Amniotic stem cell (primary cell): ENCODE measurements at places on chromosomes 12 and 14.
A peak's percentile ranks its signal among the peaks of the same experiment; 100 is the strongest.

- DNase-seq = no peak
These were observed 33.5 kb upstream of the KCNA5 start for GRCh38 chr12:5010151-5010550.

- DNase-seq = no peak
These were observed 87.9 kb downstream of the ATP23 start for GRCh38 chr12:58029260-58029659.

DNA sequence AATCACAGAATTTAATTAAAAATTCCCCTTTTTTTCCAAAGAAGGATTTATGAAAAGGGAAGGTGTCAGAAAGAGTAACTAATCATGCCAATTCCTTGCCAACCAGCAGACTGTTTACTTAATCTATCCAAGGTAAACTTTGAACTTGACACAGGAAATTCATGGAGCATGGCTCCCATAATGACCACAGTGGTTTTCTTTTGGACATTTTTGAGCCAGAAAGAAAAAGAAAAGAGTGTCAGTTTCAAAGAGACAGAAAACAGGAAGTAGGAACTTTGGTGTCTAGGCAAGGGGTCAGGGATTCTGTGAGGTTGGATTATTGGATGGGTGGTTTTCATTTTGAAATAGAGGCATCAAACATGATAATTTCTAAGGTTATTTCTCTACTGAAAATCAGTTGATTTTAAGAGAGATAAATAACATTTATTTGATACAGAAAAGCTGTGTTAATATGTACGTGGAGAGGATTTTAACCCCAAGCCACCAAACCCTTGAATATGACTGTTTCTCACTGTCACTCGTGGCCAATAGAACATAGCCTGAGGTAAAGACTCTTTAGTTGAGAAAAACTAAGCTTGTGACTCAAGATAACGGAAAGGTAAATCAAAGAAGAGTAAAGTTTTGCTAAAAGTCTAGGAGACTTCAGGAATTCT, 196.1 kb downstream of the TTC6 start:
- no peak for DNase-seq

DNA sequence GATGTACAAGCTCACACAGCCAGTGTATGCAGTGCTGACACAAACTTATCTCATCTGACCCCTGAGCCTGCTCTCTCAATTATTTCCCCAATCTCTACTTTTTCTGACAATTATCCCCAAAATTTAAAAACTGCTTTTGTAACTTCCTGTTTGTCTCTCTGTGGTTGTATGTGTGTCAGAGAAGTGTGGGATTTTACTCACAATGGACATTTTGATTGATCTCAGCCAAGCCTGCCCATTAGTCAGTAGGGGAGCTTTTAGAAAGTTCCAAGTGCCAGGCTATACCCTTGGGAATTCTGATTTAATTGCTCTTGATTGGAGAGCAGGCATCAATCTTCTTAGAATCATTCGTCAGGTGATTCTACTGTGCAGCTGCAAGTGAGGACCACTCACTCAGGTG, 64.9 kb upstream of the LMNTD1 start:
- no peak for DNase-seq

DNA sequence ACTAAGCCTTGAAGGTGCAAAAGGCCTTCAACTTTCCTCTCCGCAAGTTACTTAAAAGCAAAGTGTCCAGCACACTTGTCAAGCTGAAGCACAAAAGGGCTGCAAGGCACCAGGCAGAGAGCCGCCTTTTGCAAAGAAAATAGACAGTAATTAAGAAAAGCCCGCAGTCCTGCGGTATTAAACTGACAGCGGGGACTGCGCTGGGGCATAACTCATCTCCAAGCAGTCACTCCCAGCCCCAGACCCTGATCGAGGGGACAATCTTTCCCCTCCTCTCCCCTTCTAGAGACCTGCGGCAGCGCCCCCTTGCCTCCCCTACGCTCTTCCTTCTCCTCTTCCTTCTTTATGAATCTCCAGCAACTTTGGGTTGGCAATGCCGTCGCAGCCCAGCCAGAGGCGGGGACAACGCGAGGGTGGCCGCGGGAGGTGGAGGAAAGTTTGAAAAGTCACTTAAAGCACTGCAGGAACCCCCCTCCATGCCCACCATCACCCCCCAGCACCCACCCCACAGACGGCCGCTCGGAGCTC, 200.9 kb upstream of the CAND1 start:
- no peak for DNase-seq

DNA sequence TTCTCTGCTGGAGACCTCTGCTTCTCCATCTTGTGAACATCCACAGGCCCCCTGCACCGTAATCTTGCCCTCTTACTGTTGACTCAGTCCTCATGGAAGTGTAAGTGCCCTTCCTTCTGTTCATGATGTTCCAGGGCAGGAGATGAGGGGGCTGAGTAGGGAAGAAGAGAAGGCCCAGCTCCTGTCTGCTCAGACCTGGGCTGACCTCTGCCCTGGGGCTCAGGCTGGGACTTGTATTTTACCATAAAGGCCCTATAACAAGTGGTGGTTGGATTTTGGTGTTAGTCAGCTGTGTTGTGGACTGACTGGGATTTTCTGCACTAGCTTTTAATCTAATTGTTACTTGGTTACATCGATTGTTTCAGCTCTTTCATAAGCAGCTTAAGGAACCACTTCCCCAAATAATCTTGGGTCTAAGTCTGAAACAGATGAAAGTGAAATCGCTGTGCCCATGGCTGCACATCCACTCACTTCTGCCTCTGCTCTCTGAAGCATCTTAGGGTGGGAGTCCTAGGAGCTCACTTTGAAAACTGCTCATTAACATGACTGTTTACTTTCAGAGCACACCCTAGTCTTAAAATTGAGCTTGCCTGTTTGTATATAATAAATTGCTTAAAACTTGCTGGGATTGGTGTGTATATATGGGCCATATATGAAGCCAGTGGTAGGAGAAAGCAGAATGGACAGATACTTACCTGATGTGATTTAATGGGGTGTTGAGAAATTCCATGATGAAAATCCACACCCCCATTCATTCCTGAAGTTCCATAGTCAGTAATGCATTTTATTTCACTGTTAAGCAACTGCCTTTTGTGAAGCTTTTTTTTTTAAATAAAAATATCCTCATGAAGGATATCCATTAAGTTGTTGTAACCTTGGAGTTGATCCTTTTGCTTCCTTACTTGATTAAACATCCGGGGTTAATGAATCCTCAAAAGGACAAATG, 17.7 kb downstream of the C12orf71 start:
- DNase-seq = no peak

DNA sequence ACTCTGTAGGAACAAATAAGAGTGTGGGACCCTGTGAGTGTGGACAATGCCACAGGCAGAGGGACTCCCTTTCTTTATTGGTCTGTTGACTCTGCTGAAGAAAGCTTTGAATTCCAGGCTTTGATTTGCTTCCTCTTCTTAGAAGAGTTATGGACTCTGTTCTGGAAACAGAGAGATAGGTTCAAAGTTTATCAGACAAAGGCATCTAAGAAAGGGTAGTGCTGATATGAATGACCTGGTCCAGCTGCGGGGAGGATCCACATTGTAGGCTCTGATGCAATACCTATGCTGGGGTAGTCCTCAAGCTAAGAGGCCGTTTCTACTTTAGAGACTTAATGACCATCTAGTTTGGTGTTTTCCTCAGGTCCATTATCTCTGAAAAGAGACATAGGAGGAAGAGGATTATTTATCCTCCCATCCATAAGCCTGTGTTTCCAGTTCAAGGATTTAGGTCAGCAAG, 10.7 kb upstream of the IKZF4 start:
- DNase-seq = no peak

GRCh38 chr14:72612041-72612440, 281.9 kb downstream of the DPF3 start:
- no peak for DNase-seq

DNA sequence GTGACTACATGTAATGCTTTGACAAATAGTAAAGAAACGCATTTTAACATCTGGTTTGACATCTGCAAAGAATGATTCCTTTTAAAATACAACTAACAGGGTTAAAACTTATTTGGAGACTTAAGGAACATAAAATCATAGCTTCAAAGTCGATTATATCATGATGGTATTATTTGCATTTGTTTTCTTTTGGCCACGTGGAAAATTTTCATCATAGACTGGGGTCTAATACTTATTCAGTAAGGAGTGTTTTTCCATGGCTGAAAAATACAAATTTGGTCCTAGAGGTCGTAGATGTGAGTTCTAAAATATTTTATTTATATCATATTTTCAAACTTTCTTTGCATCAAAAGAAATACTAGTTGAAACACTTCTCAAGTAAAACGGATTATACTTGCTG, 31.5 kb upstream of the LMNTD1 start:
- no peak for DNase-seq

- DNase-seq = no peak
These were observed 781.5 kb upstream of the FBXO33 start for GRCh38 chr14:40213701-40214100.

GRCh38 chr12:124720681-124721500, 142.8 kb downstream of the SCARB1 start:
- DNase-seq = no peak

- DNase-seq = peak; percentile 23
These were observed 62.5 kb upstream of the PYGL start for GRCh38 chr14:51006781-51007211.

DNA sequence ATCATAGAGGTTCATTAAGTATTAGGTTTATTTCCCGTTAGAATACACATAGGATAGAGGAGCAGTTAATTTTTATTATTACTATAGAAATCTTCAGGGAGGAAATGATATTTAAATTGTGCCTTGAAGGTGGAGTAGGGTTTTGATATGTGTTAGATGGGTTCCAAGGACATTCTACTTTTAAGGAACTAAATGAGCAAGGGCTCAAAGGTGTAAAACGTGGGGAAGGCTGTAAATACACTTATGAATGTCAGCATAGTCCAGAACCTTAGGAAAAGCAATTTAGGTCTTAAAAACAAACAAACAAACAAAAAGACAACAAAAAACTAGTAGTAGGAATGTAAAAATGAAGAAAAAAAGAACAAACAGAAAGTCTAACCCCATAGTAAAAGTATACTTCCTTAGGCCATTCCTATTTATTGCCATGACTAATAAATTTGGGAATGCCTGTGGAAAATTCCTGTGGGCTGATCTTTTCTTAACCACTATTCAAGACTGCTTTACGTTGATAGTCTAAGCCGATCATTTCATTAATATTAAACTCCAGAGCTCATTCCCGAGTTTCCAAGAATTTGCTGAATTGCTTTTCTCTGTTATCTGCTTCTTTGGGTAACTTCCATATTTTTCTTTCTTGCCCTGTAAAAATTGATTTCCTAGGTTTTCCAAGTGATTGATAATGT, 180.3 kb downstream of the RAD51B start:
- DNase-seq = peak; percentile 9

- no peak for DNase-seq
These were observed 185.1 kb downstream of the ATXN7L3B start for GRCh38 chr12:74722709-74723108.

GRCh38 chr12:95694136-95694535, 96.4 kb downstream of the NTN4 start:
- DNase-seq = no peak

- no peak for DNase-seq
These were observed 723.4 kb upstream of the MDGA2 start for GRCh38 chr14:48398675-48399282.

GRCh38 chr14:68939181-68939892, 39.8 kb downstream of the ACTN1 start:
- no peak for DNase-seq

- DNase-seq = no peak
These were observed 24.8 kb upstream of the AKAP5 start for GRCh38 chr14:64440494-64440893.

GRCh38 chr12:46148327-46149078, 120.3 kb downstream of the SLC38A1 start:
- DNase-seq = no peak

DNA sequence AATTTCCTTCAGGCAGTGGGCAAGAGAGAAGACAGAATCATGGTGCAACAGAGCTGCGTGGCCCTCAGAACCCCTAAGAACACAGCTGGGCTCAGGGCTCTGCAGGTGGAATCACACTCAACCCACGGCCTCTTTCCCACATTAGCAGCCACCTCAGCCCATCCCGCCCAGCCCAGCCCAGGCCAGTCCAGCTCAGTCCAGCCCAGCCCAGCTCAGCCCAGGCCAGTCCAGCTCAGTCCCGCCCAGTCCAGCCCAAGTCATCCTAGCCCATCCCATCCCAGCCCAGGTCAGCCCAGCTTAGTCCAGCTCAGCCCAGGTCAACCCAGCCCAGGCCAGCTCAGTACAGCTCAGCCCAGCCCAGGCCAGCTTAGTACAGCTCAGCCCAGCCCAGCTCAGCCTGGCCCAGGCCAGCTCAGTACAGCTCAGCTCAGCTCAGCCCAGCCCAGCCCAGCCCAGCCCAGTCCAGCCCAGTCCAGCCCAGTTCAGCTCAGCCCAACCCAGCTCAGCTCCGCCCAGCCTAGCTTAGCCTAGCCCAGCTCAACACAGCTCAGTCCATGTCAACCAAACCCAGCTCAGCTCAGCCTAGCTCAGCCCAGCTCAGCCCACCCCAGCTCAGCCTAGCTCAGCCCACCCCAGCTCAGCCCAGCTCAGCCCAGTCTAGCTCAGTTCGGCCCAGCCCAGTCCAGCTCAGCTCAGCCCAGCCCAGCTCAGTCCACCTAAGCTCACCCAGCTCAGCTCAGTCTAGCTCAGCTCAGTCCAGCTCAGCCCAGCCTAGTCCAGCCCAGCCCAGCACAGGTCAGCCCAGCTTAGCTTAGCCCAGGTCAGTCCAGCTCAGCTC, 183.1 kb downstream of the TMEM121 start:
- no peak for DNase-seq

GRCh38 chr12:49515266-49515665, 23.6 kb upstream of the KCNH3 start:
- DNase-seq = peak; percentile 43

DNA sequence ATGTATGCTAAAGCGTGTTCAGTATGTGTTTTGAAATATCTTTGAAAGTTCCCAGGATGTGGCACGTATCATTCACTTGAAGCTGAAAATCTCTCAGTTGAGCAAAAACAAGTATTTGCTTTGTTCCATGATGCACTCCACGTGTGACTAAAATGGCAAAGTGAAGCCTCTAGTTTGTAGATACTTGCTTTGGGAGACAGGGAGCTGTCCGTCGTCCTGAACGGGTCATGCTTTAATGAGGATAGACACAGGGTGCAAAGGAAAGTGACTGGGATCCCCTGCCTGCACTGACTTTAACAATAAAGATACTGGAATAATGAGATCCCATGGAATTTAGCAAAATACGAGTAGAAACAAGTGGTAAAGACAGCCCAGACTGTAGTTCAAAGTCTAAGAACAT, 991.4 kb downstream of the NRXN3 start:
- no peak for DNase-seq

GRCh38 chr12:77648716-77649115, 182.0 kb upstream of the NAV3 start:
- no peak for DNase-seq

DNA sequence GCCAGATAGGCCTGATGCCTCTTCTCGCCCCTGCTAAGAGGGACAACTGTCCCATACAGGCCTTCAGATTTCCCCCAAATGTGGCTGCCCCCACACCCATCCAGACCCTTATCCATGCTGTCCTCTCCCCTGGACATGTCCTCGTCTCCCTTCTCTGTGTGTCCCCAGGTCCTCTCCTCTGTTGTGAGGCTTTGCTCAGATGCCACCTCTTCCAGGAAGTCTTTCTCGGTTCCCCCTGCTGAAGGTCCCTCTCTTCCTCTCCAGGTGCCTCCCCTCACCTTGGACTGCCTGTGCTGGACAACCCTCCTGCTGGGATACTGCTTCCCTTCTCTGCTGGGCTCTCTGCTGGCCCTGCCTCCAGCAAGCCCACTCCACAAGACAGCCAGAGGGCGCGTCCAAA, 33.7 kb downstream of the BEGAIN start:
- no peak for DNase-seq

GRCh38 chr14:44316647-44317440, 190.2 kb downstream of the FSCB start:
- DNase-seq = no peak
